ENCODE measurements at places on chromosomes 7 and 10.

DNA sequence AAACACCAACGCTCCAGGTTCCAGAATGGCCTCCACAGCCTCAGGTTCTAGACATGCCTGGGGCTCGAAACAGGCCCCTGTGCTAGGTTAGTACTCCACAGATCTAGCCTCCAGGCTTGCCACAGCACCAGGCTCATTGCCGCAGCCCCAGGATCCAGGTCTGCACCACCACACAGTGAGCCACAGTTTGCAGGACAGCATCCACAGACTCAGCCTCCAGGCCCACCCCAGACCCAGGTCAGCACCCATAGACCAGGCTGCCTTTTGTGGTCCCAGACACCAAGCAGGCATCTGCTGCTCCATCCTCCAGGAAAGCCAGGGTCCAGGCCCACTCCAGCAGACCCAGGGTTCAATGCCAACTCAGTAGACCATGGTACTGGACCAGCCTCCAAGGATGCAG is 132.3 kb upstream of the VSTM2A start:
- DNase-seq, result no peak

DNA sequence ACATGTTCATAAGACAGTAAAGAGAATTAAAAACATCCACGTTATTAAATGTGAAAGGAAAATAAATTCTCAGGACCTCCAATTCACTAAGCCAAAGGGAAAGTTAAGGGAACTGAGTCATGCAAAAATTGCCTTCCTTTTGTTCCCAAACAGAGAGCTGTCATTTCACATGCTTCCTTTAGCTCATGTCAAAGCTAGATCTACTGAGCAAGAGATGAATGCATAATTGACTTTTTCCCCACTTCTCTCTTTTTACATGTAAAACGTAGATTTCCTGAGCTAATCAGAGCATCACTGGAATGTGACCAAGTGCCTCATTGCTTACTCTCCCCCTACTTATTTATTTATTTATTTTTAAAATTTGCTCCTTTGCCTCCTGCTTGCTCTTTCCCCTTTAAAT is 129.1 kb upstream of the AMPH start:
- no peak for DNase-seq

- no peak for DNase-seq
These were observed 25.9 kb downstream of the DGKI start for GRCh38 chr7:137820677-137821420.

DNA sequence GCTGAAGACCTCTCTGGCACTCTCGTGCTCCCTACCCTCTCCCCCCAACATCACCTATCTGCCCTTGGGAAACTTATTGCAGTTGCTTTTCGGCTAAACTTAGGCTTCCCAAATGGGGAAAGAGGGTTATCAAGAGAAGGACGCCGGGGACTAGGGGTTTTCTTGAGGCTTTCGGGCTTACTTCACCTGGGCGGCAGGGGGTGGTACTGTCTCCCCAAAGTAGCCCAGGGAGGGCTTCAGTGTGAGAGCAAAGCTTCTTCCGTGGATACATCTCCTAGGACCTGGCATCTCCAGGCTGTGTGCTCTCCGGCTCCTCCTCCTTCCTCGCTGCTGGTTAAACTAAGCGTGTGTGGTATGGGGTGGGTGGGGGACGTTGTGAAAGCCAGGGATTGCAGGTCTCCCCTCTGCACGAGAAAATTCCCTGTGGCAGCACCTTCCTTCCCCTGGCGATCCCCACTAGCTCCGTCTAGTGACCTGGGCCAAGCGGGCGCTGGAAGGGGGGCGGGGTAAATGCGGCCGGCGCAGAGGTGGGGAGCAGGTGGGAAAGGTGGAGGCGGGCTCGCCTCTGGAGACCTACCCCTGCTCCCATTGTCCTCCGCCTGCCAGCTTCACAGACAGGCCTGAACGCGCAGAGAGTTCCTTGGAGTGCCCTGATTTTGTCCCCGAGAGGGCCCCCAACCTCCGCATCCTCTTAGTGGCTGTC is 1.1 kb downstream of the PLXDC2 start:
- DNase-seq, result no peak

GRCh38 chr7:132546366-132547127 is 29.7 kb downstream of the PLXNA4 start:
- DNase-seq, result no peak

DNA sequence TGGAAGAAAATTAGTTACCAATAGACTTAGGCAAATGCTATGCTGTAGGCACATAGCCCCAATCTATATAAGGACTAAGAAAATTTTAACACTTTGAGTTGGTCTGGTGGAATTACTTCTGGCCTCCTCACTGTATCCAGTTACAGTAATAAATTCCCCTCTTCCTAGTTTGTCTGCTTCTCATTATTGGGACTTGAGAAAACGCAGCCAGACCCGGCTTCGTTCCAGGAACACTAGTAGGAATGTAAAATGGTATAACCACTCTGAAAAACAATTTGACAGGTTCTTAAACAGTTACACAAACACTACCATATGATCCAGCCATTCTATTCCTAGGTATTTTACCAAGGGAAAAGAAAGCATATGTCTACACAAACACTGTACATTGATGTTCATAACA is 150.2 kb downstream of the VPS50 start:
- DNase-seq, result no peak

Data from activated CD8-positive, alpha-beta memory T cell treated with anti-CD3 and anti-CD28 coated beads for 1 hour (primary cell).